IMR-90 (cell line): ENCODE measurements at places on chromosomes 1 and 21. TPM values are rescaled to one million over a fixed set of nuclear protein-coding genes. Genes with fewer than 3 reads are reported as not detected.

GRCh38 chr1:159338018-159338417 lies 35.9 kb downstream of the FCER1A start:
- no peak for DNase-seq

The SV2A gene
- total RNA-seq, result 15.4 and 16.4 TPM in 2 replicates

The CFHR3 gene
- not detected in 2 replicates for total RNA-seq

DNA sequence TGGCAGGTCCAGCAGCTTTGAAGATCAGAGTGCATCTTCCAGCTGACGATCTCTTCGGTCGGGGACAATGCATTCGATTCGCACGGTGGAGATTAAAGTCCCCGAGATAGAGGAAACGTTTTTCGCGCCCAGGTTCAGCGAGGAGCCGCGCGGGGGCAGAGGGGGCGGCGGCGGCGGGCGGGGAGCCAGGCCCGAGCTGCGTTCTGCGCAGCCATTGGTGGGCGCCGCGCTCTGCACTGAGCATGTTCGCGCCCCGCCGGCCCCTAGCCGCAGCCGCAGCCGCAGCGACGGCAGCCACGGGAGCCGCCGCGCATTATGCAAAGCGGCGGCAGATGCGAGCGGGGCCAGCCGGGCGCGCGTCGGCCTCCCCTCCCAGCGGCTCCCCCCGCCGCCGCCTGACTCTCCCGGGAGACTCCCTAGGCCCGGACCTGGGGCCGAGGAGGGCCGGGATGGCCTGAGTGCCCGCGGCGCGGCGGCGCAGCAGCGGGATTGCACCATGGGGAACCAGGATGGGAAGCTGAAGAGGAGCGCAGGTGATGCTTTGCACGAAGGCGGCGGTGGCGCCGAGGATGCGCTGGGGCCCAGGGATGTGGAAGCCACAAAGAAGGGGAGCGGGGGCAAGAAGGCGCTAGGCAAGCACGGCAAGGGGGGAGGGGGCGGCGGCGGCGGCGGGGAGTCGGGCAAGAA lies at the start of gene FMN2:
Gene FMN2 (plus strand): TSS at position 270 of the 687 bp plus-strand sequence. CDS start 227 bp downstream, at position 497.
- peak; percentile 49 for DNase-seq
